ENCODE measurements at places on chromosomes 3 and 15. TPM values are rescaled to one million over a fixed set of nuclear protein-coding genes. Genes with fewer than 3 reads are reported as not detected.
A peak's percentile ranks its signal among the peaks of the same experiment; 100 is the strongest.

DNA sequence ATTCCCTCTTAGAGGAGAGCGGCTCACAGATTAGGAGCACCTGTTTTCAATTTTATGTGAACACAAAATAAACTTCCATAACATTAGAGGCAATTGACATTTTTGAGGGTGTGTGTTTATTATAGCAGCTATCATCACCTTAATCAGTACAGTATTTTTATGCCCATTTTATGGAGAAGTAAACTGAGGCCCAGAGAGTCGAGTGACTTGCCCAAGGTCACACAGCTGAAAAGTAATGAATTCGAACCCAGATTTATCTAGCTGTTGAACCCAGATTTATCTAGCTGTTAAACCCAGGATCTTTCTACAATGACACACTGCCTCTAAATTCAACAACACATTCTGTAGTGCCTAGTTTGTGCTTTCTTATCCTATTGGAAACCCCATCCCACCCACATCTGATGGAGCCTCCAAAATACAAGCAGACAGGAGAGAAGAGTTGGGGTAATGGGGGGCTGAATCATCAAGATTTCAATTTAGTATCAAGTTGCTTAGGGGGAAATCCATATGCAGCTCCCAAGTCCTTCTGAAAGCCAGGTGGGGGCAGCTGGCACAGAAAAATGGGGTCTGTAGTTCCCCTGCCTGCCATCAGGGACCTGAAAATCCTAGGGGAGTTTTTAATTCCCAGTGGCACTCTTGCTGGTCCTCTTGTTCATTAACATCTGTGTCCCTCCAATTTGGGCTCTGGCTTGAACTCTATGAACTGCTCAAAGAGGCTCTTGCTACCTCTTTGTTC lies 50.4 kb upstream of the TRA2B start:
- DNase-seq: no peak

DNA sequence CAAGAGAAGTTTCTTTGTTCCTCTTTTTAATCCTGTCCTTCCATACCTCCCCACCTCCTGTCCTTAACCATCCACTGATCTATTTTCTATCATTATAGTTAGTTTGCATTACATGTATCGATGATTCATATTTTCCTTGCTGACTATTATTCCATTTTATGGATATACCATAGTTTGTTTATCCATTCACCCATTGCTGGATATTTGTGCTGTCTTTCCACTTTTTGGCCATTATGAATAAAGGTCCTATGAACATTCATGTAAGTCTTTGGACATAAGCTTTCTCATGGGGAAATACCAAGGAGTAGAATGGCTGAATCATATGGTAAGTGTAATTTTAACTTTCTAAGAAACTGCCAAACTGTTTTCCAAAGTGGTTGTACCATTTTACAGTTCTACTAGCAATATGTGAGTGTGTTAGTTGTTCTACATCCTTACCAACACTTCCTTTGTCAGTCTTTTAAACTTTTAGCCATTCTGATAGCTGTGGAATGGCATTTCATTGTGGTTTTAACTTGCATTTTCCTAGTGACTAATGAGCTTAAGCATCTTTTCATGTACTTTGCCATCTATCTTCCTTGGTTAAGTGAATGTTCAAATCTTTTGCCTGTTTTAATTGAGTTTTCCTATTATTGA lies 11.7 kb downstream of the ATP6V1A start:
- DNase-seq: peak; percentile 46

The PP2D1 gene
- total RNA-seq: not detected

DNA sequence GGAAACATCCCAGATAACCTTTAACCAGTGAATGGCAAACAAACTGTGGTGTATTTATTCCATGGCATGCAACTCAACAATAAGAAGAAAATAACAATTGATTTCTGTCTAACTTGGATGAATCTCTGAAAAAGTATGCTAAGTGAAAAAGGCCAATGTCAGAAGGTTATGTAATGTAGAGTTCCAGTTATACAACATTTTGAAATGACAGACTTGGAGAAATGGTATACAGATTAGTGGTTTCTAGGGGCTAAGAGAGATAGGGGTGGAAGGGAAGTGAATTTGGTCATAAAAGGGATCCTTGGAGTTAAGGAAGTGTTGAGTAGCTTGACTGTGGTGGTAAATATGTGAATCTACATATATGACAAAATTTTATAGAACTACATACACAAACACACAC lies 269.4 kb upstream of the SUCLG2 start:
- DNase-seq: no peak

The KLHL6 gene
- total RNA-seq: not detected
